ENCODE measurements at places on chromosomes 1 and 21.

GRCh38 chr1:47593013-47593568 is 155.2 kb downstream of the FOXD2 start:
- no peak for DNase-seq

GRCh38 chr1:10906866-10907519 is 105.5 kb upstream of the TARDBP start:
- DNase-seq: no peak

GRCh38 chr1:191675856-191676783 is 482.1 kb upstream of the RGS18 start:
- no peak for DNase-seq

DNA sequence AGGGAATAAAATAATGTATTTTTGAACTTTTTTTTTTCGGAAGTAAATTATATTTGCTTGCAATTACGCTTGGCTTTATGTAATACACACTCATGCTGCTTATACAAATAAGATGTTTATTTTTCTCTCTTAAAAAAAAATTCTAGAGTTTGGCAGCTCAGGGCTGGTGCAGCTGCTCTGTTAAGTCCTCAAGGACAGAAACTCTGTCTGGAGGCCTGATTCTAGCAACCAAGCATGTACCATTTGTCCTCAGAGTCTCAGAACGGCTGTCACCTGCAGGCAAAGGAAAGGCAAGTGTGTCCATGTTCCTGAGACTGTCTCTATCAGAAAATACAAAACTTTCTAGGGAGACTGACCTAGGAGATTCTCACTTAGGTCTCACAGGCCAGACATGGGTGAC is 23.2 kb upstream of the CLDN17 start:
- no peak for DNase-seq

DNA sequence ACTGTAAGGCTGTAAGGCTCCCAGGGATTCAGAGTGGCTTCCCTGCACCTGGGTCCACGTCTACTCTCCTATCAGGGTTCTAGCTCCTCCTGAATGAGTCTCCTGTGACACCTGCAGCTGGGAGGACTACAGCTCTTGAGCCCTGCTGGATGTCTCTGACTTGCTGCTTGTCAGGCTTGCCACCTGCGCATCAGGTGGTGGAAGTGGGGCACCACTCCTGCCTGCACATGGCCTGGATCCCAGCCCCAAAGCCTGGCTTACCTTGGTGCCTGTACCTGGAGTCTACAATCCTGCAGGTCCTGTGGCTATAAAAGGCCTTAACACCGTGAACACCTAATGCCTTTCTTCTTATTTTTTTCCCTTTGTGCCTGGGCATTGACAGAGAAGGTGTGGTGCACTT is 82.2 kb downstream of the FAM78B start:
- DNase-seq: no peak

- no peak for DNase-seq
Observed at GRCh38 chr21:31243611-31244010, 100.5 kb downstream of the TIAM1 start.

DNA sequence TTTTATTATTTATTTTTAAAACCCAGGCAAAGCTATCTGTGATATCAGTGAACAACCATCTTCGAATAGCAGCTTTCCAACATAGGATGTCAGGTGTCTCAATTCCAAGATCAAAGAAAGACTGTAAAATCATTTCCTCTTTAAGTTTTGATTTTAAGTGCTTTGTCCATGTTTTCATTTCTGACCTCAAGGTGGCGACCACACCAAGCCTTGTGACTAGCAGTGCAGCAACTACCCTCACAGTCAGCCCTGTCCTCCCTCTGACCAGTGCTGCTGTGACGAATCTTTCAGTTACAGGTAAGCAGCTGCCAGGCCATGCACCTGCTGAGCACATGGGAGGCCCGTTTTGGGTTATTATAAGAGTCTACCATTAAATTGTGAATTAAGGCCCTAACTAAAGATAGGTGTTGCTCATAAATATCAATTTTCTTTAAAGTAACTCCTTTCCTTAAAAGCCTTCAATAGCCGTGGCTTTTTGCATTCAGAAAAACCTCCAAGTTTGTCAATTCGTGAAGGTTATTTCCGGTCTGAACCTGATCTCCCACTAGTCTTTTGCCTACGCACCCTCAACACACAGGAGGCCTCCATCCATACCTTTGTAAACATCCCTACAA is 117.0 kb downstream of the CD247 start:
- DNase-seq: peak; percentile 37

- DNase-seq: no peak
Observed at GRCh38 chr1:18100491-18101063, 7.0 kb upstream of the IGSF21 start.

GRCh38 chr1:42753070-42753469 is 13.0 kb upstream of the CLDN19 start:
- DNase-seq: no peak

- DNase-seq: no peak
Observed at GRCh38 chr21:46064870-46065214, 33.1 kb upstream of the COL6A2 start.

DNA sequence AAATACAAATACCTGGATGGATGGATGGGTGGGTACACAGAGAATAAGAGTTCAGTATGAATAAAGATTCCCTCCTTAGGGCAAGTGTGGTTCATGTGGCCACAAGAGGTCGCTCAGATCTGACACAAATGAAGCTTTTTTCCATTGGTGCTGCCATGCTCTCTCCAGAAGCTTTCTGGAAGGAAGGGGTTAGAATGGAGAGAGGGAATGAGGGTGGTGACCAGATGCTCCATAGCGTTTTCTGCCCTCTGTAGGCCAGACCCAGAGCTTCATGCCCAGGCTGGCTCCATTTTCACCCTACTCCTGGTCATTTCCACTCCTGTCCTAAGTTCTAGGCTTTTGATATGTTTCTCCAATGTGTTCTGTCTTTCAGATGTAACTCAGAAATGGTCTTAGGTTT is 3.3 kb upstream of the FCRL6 start:
- no peak for DNase-seq

- DNase-seq: no peak
Observed at GRCh38 chr1:60504206-60504840, 430.8 kb upstream of the C1orf87 start.

- no peak for DNase-seq
Observed at GRCh38 chr1:206987873-206988272, 17.6 kb upstream of the FCAMR start.

GRCh38 chr1:157269656-157270375 is 131.6 kb upstream of the ETV3 start:
- DNase-seq: no peak

DNA sequence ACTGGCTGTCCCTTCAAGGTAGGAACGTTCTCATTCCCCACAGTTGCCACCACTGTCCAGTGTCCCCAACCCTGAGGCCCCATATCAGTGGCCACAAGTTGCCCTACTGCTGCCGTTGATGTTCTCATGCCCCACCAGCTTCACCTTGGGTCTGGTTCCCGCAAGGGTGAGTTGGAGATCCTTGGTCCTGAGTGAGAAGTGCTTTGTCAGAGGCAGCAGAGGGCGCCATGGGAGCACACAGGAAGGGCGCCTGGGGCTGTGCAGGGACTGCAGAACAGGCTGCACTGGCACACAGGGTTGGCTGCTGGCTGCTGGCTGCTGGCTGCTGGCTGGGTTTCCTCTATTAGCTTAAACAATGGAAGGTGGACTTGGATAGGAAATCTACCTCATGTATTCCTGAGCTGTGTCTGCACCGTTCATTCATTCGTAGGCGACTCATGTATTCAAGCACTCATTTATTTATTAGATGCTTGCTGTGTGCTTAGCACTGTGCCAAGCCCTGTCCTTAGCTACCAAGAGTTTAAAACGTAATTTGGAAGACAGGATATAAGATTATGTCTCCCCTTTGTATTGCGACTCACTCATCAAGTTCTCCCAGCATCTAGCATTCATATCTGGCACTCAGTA is 2.1 kb upstream of the S100A9 start:
- DNase-seq: peak; percentile 15

- DNase-seq: no peak
Observed at GRCh38 chr1:213054733-213055591, 3.9 kb downstream of the RPS6KC1 start.

DNA sequence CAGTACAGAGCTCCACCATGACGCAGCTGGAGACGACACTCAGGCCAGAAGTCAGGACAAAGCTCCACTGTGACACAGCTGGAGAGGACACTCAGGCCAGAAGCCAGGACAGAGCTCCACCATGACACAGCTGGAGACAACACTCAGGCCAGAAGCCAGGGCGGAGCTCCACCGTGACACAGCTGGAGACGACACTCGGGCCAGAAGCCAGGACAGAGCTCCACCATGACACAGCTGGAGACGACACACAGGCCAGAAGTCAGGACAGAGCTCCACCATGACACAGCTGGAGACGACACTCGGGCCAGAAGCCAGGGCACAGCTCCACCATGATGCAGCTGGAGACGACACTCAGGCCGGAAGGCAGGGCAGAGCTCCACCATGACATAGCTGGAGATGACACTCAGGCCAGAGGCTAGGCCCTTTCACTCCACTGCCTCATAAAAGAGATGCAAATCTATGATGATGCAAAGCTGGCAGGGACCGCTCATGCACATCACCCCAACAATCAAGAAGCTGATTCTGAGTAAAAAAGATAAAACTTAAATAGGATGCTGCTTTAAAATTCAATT is 13.6 kb upstream of the OR2B11 start:
- no peak for DNase-seq

GRCh38 chr1:243621973-243622372 is 228.1 kb downstream of the AKT3 start:
- no peak for DNase-seq

GRCh38 chr1:30814292-30814691 is 56.7 kb upstream of the LAPTM5 start:
- DNase-seq: no peak

DNA sequence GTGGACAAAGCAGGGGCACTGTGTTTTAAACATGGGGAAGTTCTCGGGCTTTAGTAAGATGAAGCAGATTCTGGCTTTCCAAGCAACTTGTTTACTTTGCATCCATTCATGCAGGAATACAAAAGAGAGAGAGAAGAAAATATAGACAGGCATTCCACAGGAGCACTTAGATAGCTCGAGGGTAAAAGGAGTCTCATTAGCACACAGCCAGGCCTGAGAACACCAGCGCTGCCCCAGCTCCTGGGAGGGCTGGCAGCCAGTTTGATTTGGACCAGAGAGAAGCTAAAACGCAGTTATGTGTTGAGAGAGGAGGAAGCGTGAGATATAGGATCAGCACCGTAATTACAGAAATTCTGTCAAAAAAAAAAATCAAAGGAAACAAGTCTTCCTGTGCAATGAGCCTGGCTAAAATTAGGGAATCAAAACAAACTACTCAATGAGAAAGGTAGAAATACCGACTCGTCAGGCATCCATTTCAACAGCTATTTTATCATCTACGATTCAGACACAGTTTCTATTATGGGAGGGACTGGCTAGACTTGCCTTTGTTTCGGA is 68.2 kb downstream of the CLSTN1 start:
- no peak for DNase-seq

DNA sequence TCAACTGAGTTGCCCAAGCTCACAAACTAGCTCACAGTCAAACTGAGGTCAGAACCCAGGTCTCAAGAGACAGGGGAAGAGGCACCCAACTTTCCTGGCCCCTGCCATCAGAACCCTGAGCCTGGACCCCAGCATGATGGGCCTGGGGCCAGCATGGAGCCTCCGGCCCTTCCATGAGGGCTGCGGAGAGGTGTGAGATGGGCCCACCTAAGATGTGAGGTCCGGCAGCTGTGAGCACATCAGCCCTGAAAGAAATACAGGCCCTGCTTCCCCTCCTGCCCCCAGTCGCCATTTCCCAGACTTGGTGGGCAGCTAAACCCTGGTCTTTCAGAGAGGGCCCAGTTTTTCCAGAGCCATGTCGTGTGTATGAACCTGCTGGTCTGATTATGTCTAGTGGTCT is 30.6 kb downstream of the QSOX1 start:
- no peak for DNase-seq

DNA sequence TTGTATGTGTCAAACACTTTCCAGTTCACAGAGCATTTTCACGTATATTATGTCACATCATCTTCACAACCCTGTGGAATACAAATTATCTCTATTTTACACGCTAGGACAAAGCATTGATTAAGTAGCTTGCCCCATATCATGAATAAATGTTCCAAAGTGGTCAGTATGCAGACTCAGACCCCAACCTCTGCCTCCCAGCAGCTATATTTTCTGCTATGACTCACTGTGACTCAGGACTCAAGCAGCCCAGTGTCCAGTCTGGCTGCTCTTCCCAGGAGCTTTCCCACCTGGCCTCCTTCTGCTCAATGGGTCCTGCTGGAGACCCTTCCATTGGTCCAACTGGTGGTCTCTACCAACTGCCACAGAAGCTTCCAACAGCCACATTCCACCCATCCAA is 56.0 kb upstream of the RAP1A start:
- no peak for DNase-seq

DNA sequence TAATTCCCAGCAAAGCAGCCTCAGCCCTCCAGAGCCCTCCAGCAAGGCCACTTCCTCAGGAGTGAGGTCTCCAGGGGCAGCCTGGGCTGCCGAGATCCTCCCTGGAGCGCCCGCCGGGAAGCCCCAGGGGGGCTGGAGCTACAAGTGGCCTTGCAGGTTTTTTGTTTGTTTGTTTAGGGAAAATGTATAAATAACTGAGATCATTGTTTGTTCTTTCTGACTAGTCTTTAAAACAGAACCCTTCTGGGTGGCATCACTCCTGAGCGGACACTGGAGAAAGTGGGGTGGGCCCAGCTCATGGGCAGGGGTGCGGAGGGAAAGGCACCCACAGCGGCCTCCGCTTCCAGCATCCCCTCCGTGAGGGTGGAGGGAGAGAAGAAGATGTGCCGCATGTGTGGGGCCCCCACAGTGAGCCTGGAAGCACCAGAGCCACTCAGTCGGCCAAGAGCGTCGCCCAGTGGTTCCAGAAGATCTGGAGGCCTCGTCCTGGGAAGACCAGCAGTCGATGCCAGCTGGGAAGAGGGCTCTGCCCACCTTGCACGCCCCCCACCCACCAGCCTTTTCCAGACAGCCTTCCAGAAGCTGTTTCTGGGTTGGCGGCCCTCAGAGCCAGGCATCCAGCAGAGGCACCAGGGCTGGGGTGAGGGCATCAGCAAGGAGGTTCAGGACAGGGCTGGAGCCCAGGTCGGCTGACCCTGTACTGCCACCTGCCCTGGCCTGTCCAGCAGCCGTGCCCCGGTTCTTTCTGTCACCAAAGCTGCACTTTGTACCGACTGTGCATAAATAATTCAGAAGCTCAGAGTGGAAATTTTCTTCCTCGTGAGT is 34.6 kb downstream of the TFF3 start:
- DNase-seq: no peak

DNA sequence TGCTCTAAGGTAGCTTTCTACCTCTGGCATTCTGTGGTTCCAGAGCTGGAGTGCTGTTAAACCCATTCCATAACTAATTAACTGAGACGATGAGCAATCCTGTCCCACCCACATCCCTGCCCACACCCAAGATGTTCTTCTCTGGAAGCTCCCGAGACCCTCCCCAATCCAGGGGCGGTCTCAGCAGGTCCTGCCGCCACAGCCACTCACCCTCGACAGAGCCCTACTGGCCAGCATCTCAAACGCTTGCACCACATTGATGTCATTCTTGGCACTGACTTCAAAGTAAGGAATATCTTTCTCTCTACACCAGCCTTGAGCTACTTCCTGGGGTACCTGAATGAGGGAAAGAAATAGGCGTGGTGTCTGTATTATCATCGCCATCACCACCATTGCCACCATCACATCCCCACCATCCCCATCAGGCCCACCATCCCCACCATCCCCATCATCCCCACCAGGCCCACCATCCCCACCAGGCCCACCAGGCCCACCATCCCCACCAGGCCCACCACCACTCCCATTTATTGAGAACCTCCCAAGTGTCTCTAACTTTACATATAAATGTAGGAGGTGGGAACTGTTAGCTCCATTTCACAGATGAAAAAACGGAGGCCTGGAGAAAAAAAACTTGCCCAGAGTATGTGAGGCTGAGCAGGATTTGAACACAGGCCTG is 17.7 kb downstream of the RAB7B start:
- no peak for DNase-seq
